ENCODE measurements at places on chromosomes 12 and 14.
A peak's percentile ranks its signal among the peaks of the same experiment; 100 is the strongest.

DNA sequence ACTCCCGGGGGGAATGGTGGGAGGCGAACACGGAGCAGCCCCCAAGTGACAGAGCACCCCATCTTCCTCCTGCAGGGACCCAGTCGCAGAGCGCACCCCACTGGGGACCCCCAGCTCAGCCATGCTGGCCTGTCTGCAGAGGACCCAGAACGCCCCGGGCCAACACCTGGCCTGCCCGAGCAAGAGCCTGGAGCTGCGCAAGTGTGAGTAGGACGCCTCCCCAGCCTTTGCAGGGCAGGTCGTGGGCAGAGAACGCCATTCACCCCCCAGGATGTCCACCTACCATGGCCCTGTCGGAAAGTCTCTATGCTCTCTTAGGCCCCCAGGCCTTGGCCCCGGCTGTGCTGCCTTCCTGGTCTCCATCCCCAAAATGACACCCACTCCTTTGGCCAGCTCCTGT lies 30.4 kb downstream of the FAM222A start:
- H3K27ac ChIP-seq: no peak overlapping the region
- H3K27me3 ChIP-seq: no peaks in the 10 kb centered on the region
- H3K4me3 ChIP-seq: no peak overlapping the region

DNA sequence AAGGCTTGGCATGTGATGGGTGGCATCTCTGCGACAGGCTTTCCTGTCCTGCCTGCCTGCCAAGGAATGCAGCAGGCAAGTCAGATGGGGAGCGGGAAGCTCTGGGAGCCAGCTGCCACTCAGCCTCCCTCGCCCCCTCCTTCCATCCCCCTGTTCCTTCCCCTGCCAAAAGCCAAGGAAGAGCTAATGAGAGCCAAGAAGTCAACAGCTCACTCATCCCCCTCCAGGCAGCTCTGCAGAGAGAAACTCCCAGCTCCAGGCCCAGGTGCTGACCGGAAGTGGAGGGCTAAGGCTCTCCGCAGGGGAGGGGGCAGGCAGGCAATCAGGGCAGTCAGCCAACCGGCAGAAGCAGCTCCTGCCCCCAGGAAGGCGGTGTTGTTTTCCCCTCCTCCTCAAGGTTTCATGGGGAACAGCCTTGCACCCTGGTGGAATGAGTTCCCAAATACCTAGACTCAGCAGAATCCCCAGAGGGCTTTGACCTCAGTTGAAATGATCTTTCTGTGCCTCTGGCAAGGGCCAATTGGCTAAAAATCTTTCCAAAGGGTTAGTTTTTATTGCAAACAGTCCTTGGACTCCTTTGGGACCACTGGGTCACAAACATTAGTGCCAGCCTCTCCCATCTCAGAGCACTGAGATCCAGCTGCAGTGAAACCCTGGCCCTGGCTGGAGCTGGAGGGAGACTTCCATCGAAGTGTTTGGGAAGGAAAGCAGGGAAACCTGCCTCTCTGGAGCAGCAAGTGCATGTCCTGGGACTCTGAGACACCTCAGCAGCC lies 349.1 kb downstream of the DPF3 start:
- no peaks in the 10 kb centered on the region for H3K27me3 ChIP-seq
- H3K27ac ChIP-seq: no peak overlapping the region
- no peak for DNase-seq
- peaks cover 35% of the 10 kb centered on the region for H3K4me1 ChIP-seq

GRCh38 chr14:69693145-69693544 lies 73.8 kb upstream of the SRSF5 start:
- no peak for DNase-seq
- peak overlapping the region; percentile 26 for H3K27ac ChIP-seq
- no peak overlapping the region for H3K4me3 ChIP-seq
- H3K4me1 ChIP-seq: peaks cover 33% of the 10 kb centered on the region
- H3K36me3 ChIP-seq: no peaks in the 10 kb centered on the region

DNA sequence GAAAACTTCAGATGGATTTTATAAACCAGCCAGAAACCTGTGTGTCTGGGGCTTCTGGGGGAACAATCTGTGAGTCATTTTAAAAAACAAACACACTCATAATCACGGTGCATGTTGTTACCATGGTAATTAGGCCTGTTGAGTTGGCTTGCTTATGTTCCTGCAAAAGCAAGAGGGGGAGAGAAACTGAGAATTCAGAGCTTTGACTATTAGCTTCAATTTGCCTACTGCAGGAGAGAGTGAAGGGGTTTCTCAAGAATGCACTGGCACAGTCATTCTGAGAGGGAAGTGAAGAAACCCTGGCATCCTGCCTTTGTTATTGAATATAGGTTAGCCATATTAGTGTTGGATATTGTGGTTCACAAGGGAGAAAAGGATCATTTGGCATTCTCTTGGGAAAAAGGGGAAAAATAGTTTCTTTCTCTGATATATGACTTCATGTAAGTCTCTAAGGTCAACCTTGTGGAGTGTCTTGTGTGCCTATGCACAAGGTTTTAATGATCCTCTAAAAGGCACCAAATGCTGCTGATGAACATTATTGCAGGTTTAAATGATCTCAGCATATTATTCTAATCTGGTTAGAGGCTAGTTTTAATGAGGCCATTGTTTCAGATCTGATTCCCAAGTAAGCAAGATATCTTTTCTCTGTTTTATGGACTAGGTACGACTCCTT lies 12.9 kb downstream of the GNG2 start:
- H3K4me1 ChIP-seq: peaks cover 3% of the 10 kb centered on the region
- H3K4me3 ChIP-seq: no peak overlapping the region
- peak overlapping the region; percentile 29 for H3K27ac ChIP-seq
- H3K27me3 ChIP-seq: no peaks in the 10 kb centered on the region
- no peaks in the 10 kb centered on the region for H3K36me3 ChIP-seq
- DNase-seq: no peak

Measured in spinal cord (tissue), 10 donors.